ENCODE measurements at places on chromosomes 2 and 18.

GRCh38 chr2:67169417-67170140, 227.6 kb upstream of the ETAA1 start:
- no peak for DNase-seq

- DNase-seq, result no peak
Observed at GRCh38 chr2:143705108-143705707, 576.0 kb downstream of the ARHGAP15 start.

DNA sequence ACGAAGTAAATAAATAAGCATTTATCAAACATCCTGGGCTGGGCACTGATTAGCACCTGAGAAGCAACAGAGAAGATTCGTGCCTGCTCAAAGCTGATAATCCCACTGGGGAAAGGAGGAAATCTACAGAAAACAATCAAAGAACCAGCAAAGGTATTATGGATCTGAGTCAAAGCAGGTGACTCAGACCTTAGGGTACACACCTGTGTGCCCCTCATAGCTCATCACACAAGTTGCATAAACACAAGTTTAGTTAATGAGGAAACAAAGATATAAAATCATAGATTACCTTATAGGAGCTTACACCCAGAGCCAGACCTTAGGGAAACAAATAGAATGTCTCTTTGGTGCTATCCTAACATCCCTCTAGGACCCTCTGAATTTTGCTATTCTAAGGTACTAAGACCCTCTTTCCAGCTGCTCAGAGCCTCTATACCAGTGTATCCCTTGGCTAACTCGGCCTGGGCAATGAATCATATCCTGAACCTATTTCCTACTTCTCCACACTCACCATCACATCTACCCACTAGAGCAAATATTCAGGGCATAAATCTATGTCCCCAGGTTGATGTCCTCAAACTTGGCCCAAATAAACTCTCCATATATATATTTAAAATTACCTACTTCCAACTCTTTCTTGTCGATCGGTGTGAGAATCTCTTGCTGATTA, 19.3 kb upstream of the CTIF start:
- DNase-seq, result peak; percentile 67

DNA sequence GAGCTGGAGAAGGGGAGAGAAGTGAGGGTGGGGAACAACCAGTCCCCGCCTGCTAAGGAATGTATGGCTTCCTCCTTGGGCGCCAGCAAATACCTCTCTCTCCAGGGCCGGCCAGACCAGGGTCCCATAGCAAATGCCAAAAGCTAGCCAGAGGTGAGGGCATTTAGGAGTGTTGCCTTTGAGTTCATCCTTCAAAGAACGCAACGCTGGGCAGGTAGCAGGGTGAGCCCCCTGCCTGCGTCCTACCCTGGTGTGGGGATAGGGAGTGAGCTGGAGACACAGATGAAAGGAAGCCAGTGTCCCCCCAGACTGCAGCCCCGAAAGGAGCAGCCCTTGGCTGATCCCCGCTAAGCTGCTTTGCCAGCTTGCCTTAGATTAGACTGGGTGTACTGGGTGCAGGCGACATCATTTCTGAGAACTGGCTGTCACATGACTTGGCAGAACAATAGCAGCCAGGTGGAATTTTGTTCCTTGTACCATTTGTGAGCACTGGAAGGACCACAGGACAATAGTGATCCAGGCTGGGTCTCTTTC, 40.4 kb downstream of the KLHL29 start:
- no peak for DNase-seq

- peak; percentile 41 for DNase-seq
Observed at GRCh38 chr2:62309465-62310091, 113.7 kb downstream of the B3GNT2 start.

DNA sequence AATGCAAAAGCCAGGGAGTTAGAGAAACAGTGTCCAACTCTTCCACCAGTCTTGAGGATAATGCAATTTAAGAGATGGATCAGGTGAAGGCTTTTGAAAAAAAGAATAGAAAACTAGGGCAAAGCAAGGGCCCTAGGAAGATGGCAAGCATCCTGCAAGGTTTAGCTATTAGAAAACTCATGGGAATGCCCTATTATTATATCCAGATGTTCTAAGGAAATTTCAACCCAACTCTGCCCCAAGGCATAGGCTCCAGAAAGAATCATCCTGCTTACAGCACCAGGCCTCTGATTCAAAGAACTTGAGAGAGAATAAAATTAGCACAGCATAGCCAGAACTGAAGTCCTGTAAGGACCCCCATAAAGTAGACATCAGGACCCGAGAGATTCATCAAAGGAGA, 68.1 kb downstream of the EN1 start:
- DNase-seq, result no peak

Measured in dermis blood vessel endothelial cell (primary cell).